ENCODE measurements at places on chromosomes 1 and 21. TPM values are rescaled to one million over a fixed set of nuclear protein-coding genes. Genes with fewer than 3 reads are reported as not detected.

DNA sequence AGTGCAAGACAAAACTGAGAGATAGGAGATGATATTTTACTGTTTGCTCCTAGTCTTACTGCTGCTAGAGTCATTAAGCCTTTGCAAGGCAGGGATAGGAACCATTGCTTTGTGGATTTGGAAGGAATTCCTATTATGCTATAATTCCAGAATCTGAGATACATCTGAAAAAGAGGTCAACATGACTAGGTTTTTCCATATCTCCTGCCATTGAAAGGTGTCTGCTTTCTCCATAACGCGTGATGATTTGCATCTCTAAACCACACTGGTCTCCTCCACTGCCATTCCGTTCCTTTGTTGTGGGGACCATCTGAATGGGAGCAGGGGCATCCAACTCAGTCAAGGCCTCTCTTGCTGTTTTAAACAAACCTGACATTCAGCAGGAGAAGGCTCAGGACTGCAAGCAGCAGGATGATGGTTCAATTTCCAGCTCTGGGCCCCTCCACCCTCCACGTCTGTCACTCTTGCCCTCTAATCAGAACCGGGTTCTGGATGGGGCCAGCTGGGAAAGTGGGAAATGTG is 45.2 kb downstream of the PLPP3 start:
- H3K36me3 ChIP-seq = peaks cover 38% of the 10 kb centered on the region
- no peaks in the 10 kb centered on the region for H3K27me3 ChIP-seq
- no peak for DNase-seq
- peaks cover 19% of the 10 kb centered on the region for H3K4me1 ChIP-seq

DNA sequence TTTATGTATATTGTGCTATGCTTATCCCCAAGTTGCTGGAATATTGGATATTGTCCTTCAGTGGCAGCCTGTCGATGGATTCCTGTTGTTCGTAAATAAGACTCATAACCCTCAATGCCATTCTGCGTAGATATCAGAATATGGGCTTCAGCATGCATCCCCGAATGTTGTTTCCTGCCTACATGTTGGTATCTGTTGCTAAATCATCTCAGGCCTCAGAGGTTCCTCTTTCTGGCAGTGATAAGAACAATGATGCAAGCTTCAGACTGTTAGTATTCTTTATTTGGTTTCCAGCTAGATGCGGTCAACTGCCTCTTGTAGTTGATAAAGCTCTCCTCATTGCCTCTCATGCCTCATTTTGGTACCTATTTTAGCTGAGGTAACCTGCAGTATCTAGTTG is 2082.6 kb downstream of the MRPL39 start:
- H3K4me1 ChIP-seq = no peaks in the 10 kb centered on the region
- no peaks in the 10 kb centered on the region for H3K36me3 ChIP-seq
- H3K4me3 ChIP-seq = no peak overlapping the region
- no peak for DNase-seq
- no peaks in the 10 kb centered on the region for H3K27me3 ChIP-seq
- H3K27ac ChIP-seq = no peak overlapping the region

DNA sequence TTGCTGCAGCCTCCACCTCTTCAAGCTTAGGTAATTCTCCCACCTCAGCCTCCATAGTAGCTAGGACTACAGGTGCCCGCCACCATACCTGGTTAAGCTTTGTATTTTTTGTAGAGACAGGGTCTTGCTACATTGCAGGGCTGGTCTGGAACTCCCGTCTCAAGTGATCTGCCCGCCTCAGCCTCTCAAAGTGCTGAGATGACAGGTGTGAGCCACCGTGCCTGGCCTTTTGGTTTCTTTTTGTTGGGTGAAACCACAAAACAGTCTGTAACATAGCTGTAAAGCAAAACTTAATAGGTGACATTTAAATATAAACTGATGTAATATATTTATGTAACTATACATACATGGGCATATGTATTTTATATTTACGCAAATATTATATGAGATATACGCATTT is 3.1 kb upstream of the DNAJC11 start:
- no peaks in the 10 kb centered on the region for H3K27me3 ChIP-seq
- H3K36me3 ChIP-seq = no peaks in the 10 kb centered on the region
- DNase-seq = no peak
- peaks cover 7% of the 10 kb centered on the region for H3K4me1 ChIP-seq
- H3K4me3 ChIP-seq = no peak overlapping the region
- H3K27ac ChIP-seq = no peak overlapping the region

GRCh38 chr1:230142608-230143210 is 75.7 kb downstream of the GALNT2 start:
- no peak overlapping the region for H3K27ac ChIP-seq
- H3K4me1 ChIP-seq = peaks cover 9% of the 10 kb centered on the region
- no peaks in the 10 kb centered on the region for H3K36me3 ChIP-seq
- no peaks in the 10 kb centered on the region for H3K27me3 ChIP-seq

The C1orf115 gene
- total RNA-seq = 35.3 TPM

The OR2T33 gene
- not detected for total RNA-seq

All from upper lobe of right lung (tissue), 1 donor.